Body of pancreas (tissue), 4 donors: ENCODE measurements at places on chromosomes 4 and X. TPM values are rescaled to one million over a fixed set of nuclear protein-coding genes. Genes with fewer than 3 reads are reported as not detected.

ELOVL6 gene
- 0.99 TPM for total RNA-seq

GRCh38 chr4:142447009-142447408 is 399.1 kb downstream of the INPP4B start:
- H3K27ac ChIP-seq, result no peak overlapping the region
- no peak for DNase-seq
- no peaks in the 10 kb centered on the region for H3K27me3 ChIP-seq
- H3K36me3 ChIP-seq, result no peaks in the 10 kb centered on the region
- H3K4me1 ChIP-seq, result no peaks in the 10 kb centered on the region

DNA sequence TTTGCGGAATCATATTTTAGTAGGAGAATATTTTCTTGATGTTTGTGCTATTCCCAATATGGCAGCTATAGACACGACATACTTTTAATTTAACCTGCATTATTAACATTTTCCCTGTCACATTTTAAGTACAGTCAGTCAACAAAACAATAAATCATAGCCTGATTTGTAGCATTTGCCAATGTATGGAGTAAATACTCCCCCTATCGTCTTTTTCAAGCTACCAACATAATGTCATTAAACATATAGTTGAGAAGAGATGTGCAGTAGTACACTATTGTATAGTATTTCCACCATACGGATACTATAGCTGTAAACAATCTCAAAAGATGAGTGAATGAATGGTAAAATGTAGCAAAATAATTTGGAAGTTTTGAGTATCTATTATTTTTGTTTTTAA is 303.7 kb upstream of the MAGEB2 start:
- H3K4me1 ChIP-seq, result no peaks in the 10 kb centered on the region
- H3K27ac ChIP-seq, result no peak overlapping the region
- H3K36me3 ChIP-seq, result no peaks in the 10 kb centered on the region
- no peak overlapping the region for H3K4me3 ChIP-seq

GRCh38 chr4:118086344-118086743 is 52.1 kb downstream of the NDST3 start:
- H3K27ac ChIP-seq, result no peak overlapping the region
- H3K4me1 ChIP-seq, result no peaks in the 10 kb centered on the region
- no peaks in the 10 kb centered on the region for H3K36me3 ChIP-seq
- H3K27me3 ChIP-seq, result no peaks in the 10 kb centered on the region
- no peak overlapping the region for H3K4me3 ChIP-seq

C4orf50 gene
- not detected for total RNA-seq

SGCB gene
- total RNA-seq, result 5.3 TPM
